ENCODE measurements at places on chromosomes 7 and 10.

DNA sequence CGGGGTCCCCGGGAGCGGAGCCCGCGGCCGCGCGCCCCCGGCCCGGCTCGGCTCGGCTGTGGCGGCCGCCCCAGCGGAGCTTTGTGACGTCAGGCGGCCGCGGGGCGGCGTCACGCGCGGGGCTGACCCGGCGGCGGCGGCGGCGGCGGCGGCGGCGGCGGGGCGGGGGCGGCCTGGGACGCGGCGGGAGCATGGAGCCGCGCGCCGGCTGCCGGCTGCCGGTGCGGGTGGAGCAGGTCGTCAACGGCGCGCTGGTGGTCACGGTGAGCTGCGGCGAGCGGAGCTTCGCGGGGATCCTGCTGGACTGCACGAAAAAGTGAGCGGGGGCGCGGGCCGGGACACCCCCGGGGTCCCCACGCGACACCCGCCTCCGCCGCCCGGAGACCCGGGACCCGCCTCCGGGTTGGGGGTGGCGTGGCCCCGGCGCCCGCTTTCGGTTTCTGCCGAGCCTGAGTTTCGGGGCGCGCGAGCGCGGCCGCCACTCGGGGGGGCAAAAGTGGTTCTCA lies at the start of gene PWWP2B:
PWWP2B (plus strand) TSS at position 165 of the 506 bp plus-strand sequence; CDS start at position 192, 27 bp downstream.
- no peak for DNase-seq

DNA sequence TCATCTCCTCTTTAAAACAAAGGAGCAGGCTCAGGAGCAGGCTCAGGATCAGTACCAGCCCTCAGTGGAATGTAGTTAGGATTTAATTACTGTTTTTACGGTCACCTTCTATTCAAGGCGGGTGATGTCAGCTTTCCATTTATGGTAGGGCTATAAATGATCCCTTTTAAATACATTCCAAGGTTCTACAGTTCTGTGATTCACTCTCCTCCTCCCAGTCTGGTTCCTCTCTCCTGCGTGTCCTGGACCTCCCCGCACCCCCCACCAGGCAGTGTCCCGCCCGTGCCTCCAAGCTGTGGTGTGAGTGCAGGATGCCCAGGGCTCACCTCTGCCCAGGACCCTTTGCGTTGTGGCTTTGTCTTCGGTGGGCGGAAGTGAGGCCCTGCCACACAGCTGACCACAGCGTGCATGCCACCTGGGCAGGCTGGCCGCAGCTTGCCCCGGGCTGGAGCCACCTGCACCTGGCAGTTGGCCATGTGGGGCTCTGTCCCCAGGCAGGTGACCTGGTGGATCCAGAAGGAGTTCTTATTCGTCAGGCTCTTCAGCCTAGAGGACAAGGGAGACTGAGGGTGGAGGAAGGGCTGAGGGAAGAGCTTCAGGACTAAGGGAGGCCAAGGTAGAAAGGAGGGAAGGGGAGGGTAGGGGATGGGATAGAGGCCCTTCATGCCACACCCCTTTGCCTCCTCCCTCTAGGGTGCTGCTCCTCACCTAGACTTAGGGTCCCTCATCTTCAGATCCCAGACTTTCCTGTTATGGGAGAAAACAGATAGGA lies 9.1 kb downstream of the LOXL4 start:
- no peak for DNase-seq

DNA sequence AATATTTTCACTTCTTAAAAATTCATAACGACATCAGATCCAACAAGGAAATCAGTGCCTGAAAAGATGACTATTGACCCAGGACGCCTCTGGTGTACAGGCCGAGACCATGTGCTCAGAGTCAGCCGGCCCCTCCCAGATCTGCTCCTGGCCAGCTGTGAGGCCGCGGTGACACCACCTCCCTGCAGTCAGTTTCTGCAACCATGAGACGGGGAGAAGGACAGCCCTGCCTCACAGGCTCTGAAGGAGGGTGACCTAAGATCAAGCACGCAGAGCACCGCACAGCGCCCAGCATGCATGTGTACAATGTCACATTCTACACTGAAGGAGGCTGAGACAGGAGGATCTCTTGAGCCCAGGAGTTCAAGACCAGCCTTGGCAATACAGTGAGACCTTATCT lies 2.6 kb upstream of the GPER1 start:
- no peak for DNase-seq

DNA sequence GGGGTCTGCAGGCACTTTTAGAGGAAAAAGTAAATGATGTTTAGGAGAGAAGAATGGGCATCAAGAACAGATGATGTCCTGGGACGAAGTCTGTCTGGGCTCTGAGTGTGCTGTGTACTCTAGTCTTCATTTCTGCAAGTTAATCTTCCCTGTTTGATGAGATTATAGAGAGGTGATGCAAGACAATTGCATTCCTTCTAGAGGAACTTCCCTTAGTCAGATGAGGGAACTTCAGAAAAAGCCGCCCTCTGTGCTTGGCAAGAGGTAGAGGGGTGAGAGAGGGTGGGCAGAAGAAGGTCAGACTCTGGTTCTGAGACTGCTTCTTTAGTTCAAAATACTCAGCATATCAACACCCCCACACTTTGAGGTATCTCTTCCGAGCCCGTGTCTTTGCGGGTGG lies 797.9 kb downstream of the LRMDA start:
- no peak for DNase-seq
